ENCODE measurements at places on chromosomes 3 and 15. TPM values are rescaled to one million over a fixed set of nuclear protein-coding genes. Genes with fewer than 3 reads are reported as not detected.

KLHL25 gene
- 5.6 TPM for total RNA-seq

ISG20 gene
- total RNA-seq: 4.8 TPM

LIPC gene
- total RNA-seq: 1.6 TPM

NECTIN3 gene
- total RNA-seq: 75.8 TPM

SPINK8 gene
- total RNA-seq: not detected

PCSK6 gene
- 0.15 TPM for total RNA-seq

NANOGP8 gene
- 0.15 TPM for total RNA-seq

All from smooth muscle cell of trachea (primary cell).